Hypothalamus (tissue), 51 donors: ENCODE measurements at places on chromosomes 3 and 15.
A peak's percentile ranks its signal among the peaks of the same experiment; 100 is the strongest.

DNA sequence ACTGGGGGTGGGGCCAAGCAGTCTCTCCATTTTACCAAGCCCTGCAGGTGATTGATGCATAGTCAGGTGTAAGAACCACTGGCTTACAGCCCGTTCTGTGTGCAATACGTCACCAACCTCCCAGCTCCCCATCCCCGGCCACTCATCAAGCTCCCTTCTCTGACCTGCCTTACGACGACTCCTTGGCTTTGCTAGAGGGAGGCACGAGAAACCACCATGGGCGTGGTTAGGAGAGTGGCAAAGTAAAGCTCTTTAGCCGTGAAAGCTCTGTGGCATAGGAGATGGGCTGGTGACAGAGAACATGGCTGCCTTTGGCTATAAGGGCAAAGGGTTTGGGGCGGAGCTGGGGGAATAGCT, 109.1 kb downstream of the BDH1 start:
- DNase-seq: no peak

- no peak for DNase-seq
Measured at GRCh38 chr15:82647835-82648256, 683 bp upstream of the CPEB1 start.

- DNase-seq: no peak
Measured at GRCh38 chr15:99857836-99858235, 124.6 kb upstream of the LYSMD4 start.

GRCh38 chr3:194584320-194584776, 48.9 kb downstream of the TMEM44 start:
- no peak for DNase-seq

- DNase-seq: no peak
Measured at GRCh38 chr3:190384309-190384756, 3.6 kb upstream of the CLDN16 start.

DNA sequence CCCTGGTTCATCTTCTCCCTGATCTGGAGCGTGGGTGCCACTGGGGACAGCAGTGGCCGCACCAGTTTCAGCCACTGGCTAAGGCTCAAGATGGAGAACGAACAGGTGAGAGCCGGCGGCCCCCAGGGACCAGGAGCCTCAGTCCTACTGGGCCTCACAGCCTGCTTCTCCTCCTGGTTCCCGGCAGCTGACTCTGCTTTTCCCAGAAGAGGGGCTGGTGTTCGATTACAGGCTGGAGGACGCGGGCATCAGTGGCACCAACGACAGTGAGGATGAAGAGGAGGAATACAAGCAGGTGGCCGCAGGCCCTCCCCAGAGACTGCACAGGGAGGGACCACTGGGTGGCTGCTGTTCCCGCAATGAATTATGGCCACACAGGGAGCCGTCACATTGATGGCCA, 54.4 kb downstream of the DNAH1 start:
- no peak for DNase-seq

GRCh38 chr15:63030101-63030551, 12.4 kb upstream of the TPM1 start:
- DNase-seq: no peak

DNA sequence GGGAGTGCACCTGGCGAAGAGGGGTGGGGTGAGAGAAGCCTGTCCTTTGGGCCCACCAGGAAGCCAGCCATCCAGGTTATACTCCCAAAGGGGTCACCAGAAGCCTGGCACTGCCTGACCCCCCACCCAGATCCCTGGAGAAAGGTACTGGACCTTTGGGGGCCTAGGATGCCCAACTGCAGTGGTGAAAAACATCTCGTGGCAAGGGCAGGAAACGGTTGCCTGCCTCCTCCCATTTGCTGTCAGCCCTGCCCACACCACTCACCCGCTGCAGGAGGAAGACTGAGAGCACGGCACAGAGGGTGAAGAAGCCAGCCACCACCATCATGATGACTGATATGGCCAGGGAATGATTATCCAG, 2.2 kb upstream of the ULK3 start:
- DNase-seq: no peak

DNA sequence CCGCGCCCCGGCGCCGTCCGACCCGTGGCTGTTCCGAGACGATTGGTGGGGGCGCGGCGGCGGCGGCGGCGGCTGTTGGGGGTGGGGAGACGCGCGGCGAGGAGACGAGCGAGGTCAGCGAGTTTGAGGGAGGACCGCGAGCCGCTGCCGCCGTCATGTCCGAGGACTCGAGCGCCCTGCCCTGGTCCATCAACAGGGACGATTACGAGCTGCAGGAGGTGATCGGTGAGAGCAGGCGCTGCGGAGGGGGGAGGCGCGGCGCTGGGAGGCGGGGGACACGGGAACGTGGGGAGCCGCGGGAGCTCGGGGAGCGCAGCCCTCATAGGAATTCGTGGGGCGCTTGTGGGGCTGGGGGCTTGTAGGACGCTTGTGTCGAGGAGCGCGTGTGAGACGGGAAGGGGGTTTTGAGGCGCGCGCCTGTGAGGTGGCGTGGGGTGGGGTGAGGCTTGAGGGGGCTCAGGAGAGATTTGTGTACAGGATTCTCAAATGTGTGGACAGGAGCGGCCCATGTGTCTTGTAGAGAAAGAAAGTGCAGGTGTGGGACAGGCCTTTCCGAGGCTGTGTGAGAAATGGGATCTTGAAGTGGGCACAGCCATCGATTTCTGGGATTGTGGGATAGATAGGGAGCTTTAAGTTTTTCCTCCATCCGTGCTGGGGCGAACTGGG, 518 bp downstream of the OXSR1 start:
- DNase-seq: no peak

DNA sequence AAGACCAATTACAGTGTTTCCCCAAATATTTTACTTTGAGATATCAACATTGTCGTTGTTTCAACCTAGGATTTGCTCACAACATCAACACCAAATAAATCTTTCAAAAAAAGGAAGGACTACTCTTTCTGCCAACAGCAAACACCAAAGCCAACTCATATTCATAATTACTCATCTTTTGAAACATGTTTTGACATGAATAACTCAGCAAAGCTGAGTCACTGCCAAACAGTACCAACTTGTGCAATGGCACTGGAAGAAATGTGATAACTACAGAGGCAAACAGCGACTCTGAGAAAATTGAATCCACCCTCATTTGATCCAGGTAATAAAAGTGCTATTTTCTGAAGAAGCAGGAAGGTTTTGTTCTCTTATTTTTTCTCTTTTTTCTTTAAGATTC, 67.2 kb downstream of the PEX5L start:
- no peak for DNase-seq

- no peak for DNase-seq
Measured at GRCh38 chr15:83692746-83693581, 39.0 kb downstream of the ADAMTSL3 start.

- DNase-seq: no peak
Measured at GRCh38 chr15:98883478-98883877, 124.1 kb downstream of the PGPEP1L start.

GRCh38 chr3:4895838-4896237, 83.4 kb upstream of the BHLHE40 start:
- DNase-seq: no peak

DNA sequence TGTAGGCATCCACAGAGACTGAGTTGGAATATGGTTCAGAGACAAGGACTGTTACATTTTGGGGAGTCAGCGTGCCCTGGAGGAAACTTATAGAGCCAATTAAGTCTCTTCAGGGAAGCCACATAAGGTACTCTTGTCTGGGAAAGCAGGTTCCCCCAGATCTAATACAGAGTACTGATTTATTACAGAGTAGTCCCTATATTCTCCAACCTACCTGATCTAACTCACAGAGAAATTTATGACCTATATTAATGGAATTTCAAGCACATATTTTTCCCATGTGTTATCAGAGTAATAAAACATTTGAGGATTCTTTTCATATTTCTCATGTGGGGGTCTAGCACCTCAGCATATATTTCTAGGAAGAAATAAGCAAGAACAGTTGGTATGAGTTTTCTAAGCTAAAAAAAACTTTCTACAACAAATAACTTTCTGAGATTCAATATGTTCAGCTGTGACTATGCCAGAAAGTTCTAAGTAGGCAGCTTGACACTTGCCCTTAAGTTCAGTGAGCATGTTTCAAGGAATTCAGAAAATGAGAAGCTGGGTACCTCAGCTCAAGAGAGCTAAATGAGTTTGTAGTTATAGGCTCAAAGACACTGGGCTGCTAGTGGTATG, 75.3 kb upstream of the COL8A1 start:
- no peak for DNase-seq

DNA sequence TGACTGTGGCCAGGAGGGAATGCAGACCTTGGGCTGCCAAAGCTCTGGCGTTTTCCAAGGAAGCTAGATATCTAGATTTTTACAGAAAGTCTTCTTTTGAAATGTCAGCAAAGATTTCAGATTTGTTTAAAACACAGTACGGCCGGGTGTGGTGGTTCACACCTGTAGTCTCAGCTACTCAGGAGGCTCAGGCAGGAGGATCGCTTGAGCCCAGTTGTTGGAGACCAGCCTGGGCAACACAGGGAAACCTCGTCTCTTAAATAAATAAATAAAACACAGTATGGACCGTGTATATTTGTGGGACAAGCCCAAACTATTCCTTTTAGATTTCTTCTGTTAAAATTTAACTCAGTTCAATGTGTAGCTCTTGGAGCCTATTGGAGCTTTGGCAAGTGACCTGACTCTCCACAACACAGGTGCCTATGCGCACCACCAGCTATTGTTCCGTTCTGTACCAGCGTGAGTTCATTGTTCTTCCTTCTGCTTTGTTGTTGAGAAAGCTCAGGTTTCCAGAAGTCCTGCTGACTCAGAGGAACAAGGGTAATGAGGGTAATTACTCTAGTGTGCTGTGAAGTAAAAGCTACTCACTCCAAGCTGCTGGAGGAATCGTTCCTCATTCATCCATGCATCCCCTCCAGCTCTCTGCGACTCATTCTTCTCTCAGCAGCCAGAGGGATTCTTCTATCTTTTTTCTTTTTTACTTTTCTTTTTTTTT, 73.1 kb upstream of the SLC6A6 start:
- no peak for DNase-seq

- DNase-seq: no peak
Measured at GRCh38 chr3:46629551-46630517, 17.5 kb downstream of the FAM240A start.

- DNase-seq: no peak
Measured at GRCh38 chr3:76582632-76583378, 457.1 kb upstream of the ROBO2 start.

GRCh38 chr3:144409319-144409718, 437.7 kb downstream of the DIPK2A start:
- DNase-seq: no peak

- no peak for DNase-seq
Measured at GRCh38 chr3:10283638-10284037, 9.1 kb downstream of the GHRL start.

- no peak for DNase-seq
Measured at GRCh38 chr3:184503647-184504046, 57.9 kb upstream of the EPHB3 start.

GRCh38 chr3:157369727-157370421, 66.8 kb upstream of the PTX3 start:
- no peak for DNase-seq

GRCh38 chr3:142003291-142003690, 126.8 kb downstream of the ATP1B3 start:
- no peak for DNase-seq

- DNase-seq: no peak
Measured at GRCh38 chr15:45486317-45486716, 36.2 kb downstream of the SLC30A4 start.

GRCh38 chr3:11733914-11734313, 90.2 kb upstream of the VGLL4 start:
- DNase-seq: no peak

DNA sequence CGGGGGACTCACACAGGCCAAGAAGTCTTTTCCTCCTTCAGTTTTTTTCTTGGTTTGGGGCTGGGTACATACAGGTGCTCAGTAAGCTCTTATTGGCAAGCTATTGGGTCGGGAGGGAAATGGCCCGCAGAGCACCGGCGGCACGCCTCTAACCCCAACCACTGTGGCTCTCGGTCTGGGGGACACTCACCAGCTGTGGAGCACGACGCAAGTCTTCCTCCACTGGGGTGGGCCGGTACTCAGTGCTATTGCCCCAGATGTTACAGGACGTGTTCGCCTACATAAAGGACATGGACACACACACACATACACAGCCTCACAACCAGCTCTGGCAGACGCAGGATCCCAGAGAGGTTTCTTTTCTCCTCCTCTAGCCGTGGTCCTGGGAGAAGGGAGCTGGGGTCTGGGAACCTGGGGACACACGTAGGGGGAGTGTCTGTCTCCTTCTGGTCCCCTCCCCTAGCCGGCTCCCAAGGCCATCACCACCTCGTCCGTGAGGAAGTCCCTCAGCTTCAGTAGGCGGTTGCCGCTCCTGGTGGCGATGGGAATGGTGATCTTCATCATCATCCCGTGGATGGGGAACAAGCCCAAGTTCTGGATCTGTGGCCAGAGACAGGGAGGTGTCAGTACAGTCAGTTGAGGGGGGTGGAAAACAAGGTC, 33.4 kb downstream of the FEM1B start:
- no peak for DNase-seq

DNA sequence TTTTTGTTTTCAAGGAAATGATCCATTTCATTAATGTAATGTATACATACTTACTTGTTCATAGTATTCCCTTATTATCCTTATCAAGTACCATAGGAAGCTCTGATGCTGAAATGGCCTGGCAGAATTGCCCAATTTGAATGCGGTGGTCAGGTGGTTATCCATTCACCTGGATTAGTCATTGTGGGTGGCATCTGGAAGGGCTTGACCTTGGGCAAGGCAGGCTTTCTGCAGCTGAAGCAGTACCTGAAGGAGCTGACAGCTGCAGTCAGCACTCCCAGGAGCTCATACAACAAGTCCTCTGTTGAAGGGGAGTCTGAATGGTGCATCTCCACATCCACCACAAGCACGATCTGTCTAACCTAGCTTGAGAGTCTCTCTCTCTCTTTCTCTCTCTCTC, 12.2 kb upstream of the IQCF5 start:
- no peak for DNase-seq

DNA sequence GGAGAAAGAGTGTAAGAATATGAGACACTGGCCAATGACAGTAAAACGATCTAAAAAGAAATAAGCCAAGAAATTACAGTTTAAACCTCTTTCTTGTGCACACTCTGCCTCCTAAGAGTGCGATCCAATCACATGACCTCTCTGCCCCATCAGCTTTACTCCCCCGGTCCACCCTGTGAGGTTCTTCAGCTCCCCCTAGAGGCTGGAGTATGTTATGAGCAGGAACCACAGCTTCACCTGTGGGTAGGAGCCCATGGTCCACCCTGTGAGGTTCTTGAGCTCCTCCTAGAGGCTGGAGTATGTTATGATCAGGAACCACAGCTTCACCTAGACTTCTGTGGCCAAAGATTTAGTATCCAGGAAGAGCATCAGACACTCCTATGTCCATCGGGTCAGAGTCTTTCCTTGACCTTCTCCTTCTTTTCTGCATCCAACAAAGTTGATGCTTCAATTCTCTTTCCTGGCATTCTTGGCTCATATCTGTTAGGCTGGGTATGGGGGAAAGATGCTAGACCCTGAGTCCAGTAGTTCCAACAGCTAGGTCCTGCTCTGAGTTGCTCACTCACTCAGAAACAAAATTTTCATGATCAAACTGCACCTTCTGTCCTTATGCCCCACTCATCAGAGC, 164.0 kb downstream of the MINAR1 start:
- DNase-seq: peak; percentile 16

GRCh38 chr3:170490828-170491560, 72.3 kb downstream of the CLDN11 start:
- no peak for DNase-seq
